Stimulated activated CD8-positive, alpha-beta memory T cell treated with anti-CD3 and anti-CD28 coated beads, Interleukin-7, amount 100 ng/mL, for 1 hour (primary cell): ENCODE measurements at places on chromosomes 7 and 10.

- no peak for DNase-seq
These were observed 578 bp downstream of the CACUL1 start for GRCh38 chr10:118754229-118754555.

GRCh38 chr7:7746458-7746857, 28.1 kb upstream of the RPA3 start:
- DNase-seq: no peak

GRCh38 chr10:97230146-97230545, 44.4 kb upstream of the SLIT1 start:
- no peak for DNase-seq

DNA sequence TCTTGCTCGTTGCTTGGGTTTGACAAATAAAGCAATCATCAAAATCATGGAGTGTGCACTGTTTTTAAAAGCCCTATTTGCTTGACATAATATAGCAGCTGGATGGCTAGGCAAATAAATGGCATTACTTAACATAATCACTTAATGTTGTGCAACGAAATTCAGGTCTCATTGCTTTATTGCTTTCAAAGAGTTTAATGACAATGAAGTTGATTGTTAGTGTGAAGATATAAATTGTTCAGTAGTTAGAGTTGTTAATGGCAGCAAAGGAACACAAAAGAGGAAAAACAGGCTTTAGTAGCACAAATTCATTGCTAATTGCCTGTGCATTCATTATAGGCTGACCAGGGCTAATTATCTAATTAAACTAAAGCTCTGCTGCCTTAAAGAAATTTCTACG, 7.6 kb upstream of the ADO start:
- no peak for DNase-seq

DNA sequence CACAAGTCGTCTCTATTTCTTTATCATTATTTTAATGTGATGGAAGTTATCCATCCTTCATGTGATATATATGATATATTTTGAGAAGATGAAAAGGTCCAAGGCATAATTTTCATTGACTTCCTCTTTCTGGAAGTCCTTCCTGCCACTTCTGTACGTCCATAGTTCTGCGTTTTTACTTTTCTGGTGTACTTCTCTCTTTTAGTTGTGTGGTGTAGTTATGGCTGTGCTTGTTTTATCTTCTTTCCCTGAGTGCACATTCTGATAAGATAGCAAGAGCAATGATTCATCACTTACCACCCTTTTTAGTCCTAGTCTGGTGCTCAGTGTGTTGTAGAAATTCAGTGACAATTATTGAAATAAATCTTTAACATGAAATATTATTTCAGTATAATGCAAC, 231.3 kb upstream of the FERD3L start:
- DNase-seq: no peak

DNA sequence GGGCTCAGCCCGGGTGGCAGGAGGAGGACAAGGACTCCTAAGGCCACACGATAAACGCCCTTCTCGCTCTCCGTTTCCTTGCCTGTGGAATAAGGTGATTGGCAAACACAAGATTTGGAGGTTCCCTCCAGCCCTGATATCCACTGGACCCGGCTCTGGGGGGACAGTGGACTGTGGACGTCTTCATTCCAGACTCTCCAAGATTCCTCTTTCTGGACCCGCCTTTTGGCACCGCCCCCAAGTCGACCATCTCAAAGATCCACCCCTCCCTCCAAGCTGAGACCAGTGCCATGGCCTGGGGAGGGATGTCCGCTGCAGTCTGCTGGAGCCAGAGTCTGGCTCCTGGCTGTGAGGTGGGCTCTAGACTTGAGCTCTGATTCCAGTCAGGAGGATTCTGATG, 23.6 kb downstream of the ZNF783 start:
- DNase-seq: no peak

DNA sequence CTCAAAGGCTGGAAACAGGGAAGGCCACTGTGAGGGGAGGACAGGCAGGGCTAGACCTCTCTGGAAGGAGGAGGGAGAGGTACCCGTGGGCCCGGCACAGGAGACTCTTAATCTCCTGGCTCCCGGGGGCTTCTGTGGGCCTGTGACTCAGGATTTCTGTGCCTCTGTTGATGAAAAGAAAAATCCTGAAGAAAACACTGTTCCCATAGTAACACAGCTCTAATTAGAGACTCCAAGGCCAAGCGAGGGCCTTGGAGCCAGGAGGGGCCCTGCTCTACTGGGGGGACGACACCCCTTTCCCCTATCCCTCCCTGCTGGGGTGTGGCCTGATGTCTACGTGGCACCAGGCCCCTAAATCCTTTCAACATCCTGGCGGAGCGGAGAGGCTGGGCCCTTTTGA, 174.1 kb upstream of the TNRC18 start:
- no peak for DNase-seq

- DNase-seq: no peak
These were observed 22.9 kb upstream of the TCF7L2 start for GRCh38 chr10:112926906-112927688.

GRCh38 chr10:72557362-72557761, 68.5 kb downstream of the MICU1 start:
- DNase-seq: no peak

DNA sequence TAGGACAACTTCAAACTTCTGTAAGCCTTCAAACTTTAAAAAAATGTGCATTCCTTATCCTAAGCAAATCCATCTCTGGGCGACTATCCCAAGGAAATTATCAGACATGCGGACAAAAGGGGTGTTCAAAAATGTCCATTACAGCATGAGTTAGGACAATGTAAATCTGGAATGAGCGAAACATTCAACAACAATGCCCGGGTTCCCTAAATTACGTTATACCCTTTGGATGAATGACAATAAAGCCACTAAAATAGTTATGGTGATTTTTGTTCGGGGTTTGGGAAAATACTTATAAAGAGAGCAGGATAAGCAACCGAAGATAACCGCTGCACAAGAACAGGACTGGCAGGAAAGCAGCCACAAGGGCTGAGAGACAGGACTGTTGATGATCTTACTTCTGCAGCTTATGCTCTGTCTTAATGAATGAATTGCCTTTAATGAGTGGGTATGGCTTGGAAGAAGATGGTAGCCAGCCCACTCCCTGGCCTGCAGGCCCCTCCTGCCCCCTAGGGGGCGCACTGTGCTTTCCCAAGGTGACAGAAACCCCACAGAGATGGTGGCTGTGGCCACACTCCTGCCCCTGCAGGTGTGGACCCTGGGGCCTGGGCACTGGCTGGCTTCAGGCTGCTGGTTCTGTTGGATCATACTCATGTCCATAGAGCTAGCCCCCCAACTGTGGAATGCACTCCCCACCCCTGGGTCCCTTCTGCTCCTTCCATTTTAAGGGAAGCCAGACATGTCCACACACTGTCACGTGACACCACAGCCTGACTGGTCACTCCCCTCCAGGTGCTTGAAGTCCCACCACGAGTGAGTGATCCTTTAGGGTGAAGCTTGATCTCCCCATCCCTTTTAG, 45.0 kb downstream of the ZCCHC24 start:
- no peak for DNase-seq

GRCh38 chr7:73999664-74000435, 28.1 kb upstream of the ELN start:
- DNase-seq: no peak

- DNase-seq: no peak
These were observed 25.1 kb downstream of the AQP1 start for GRCh38 chr7:30936650-30937245.

DNA sequence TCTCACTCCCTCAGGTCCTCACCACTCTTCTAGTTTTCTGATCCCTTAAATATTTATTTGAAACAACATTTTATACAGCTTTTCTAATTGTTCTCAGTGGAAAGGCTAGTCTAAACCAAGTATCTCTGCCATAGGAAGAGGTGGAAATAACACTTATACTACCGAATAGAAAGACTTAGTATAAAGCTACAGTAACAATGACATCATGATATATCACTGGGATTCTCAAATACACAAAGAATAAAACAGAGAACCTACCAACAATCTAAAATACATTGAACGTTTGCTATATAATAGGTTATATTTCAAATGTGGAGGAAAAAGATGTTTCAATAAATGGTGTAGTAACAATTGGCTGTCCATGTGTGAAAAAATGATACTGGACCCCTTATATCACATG, 142.9 kb downstream of the KMT2C start:
- no peak for DNase-seq

DNA sequence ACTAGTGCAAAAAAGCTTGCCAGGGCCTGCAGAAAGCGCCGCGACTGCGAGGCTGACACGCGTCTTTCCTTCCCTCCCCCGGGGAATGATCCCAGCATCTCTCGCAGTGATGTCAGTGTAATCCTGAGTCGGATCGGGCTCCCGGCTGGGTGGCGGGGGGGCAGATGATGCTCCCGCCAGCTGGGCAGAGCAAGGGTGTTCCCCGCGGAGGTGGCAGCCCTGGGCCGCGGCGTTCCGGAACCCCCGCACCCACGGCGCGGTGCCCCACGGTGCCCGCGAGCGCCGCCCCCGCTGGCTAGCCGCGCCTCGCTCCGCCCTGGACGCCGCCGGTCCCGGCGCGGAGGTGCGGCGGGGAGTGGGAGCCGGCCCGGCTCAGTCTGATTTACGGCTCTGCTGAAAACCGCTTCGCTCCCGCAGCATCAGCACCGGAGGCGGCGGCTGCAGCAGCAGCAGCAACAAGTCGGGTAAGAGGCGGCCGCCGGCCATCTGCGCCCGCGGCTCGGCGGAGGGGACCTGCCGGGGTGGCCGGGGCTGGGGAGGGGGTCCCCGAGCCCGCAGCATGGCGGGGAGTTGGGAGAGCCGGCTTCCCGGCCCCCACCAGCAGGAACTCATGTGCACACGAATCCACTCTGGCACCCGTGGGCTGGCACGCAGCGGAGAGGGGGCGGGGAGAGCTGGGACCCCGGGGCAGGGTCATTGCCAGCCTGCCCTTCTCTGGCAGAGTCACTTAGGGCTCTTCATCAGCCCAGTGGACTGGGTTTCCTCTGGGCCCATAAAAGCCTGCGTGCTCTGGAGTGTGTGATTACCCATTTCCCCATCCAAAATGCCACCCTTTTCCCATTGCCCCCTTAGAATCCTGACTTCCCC, at the start of gene ZNF365:
Gene ZNF365 (plus strand): TSS at position 375 of the 867 bp plus-strand sequence. CDS start 1,825 bp downstream, outside the sequence.
- DNase-seq: no peak

DNA sequence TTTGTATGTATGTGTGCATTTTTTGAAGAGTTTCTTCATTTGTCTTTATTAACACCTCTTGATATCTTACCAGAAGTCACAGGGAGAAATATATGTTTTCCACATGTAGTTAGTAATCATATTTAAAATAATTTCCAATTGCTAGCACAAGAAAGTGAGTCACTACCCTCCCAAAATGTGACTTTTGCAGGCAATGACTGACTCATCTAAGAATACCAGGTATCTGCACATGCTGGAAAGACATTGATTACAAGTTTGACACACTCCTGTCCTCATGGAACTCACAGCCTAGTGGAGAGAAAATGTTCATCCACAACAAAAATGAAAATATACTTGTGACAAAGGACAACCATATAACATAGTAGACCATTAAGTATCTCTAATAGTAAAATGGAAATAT, 82.9 kb downstream of the SEMA3D start:
- no peak for DNase-seq

DNA sequence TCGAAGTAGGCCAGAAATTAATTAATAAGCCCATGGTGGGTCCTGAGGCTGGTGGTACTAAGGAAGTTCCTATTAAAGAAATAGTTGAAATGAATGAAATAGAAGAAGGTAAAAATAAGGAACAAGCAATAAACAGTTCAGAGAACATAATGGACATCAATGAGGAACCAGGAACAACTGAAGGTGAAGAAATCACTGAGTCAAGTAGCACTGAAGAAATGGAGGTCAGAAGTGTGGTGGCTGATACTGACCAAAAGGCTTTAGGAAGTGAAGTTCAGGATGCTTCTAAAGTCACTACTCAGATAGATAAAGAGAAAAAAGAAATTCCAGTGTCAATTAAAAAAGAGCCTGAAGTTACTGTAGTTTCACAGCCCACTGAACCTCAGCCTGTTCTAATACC, 36.0 kb downstream of the SLK start:
- DNase-seq: no peak

DNA sequence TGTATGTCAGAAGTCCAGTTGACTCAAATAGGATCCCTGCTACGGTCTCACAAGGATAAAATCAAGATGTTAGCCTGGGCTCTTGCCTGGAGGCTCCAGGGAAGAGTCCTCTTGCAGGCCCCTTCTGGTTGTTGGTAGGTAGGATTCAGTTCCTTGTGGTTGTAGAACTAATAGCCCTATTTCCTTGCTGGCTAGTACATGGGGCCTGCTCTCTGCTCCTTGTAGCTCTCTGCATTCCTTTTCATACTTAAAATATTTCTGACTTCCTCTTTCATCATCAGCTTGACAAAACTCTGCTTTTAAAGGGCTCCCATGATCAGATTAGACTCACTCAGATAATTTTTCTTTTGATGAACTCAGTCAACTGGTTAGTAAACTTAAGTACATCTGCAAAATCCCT, 756.7 kb downstream of the GATA3 start:
- no peak for DNase-seq

- no peak for DNase-seq
These were observed 163.3 kb downstream of the MAD1L1 start for GRCh38 chr7:2069472-2069860.

GRCh38 chr7:4830176-4830575, 31.7 kb downstream of the PAPOLB start:
- no peak for DNase-seq

DNA sequence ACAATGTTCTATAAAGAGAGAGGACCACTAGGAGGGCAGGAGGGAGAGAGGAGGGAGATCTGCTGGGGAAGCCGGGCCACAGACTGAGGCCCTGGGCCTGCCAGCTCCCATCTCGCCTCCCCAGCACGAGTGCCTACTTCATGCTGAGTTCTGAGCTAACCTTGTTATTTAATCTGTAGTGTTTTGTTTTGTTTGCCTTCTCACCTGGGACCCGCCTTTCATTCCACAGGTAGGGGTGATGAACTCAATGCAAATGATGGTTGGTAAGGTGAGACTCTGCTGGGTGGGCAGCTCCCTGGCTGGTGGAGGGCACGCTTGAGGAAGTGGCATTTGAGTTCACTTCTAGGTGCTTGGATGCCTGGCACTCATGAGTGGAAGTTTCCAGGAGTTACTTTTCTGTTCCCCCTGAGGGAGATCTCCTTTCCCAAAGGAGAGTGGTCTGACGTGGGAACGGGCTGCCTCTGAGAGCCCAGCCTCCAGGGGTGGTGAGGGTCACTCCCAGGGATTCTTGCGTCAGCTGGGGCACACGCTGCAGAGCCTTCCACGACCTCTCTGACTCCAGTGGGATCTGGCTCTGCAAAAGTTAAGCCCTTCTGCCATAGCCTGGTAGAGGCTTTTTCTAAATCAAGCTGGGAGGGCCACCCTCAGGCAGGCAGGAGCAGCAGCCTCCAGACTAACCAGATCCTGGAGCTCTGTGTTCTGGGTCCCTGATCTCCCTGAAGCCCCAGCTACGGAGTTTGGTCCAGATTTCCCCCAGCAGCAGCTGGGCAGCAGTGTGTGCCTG, 22.4 kb downstream of the UBTD1 start:
- DNase-seq: no peak

- DNase-seq: no peak
These were observed 109.5 kb downstream of the PHF14 start for GRCh38 chr7:11083214-11083568.
